ENCODE measurements at places on chromosomes 16 and 17.
A peak's percentile ranks its signal among the peaks of the same experiment; 100 is the strongest.

GRCh38 chr17:82890339-82890730, 50.5 kb upstream of the ZNF750 start:
- no peak for DNase-seq

DNA sequence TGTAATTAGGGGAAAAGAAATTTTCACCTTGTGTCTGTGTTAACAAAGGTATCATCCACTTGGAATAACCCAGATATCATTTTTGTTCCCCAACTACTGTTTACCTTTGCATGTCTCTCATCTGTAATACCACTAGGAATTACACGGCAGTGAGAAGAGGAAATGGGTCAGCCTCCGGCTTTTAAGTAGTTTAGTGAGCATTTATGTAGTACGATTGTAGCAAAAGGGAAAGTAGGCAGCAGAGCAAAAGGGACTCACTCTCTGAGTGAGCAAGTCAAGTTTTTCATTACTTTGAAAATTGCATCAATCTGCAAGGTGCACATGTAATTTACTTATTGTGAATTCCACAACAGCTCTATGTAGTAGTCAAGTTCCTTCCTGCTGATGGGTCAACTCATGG, 11.2 kb downstream of the PHF12 start:
- no peak for DNase-seq

DNA sequence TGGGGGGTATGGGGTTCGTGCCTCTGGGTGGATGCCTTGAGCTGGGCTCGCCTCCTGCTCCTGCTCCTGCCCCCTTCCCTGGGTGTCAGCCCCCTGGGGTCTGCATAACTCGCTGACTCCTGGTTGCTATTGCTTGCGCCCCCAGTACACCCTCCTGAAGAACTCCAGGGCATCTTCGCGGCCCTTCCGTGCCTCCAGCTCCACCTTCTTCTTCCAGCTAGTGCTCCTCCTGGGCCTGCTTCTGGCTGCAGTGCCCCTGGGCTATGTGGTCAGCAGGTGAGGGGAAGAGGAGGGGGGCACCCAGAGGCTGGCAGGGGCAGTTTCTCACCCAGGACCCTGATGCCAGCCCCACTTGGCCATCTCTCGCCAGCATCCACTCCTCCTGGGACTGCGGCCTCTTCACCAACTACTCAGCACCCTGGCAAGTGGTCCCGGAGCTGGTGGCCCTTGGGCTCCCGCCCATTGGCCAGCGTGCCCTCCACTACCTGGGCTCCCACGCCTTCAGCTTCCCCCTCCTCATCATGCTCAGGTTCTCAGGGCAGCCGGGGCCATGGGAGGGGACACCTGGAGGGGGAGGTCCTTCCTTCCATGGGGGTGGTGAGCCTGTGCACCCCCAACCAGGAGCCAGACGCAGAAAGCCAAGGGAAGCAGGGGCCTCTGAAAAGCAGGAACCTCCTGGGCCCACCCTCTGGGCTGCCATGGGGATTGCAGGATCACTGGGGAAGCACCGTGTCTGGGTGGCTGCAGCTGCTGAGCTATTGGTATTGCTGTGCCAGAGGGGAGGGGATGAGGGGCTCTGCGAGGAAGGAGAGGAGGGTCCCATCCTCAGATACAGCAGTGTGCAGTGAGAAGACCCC, 7.8 kb upstream of the C17orf99 start:
- DNase-seq, result no peak

- DNase-seq, result no peak
Observed at GRCh38 chr17:10116753-10117420, 81.5 kb downstream of the GAS7 start.

- no peak for DNase-seq
Observed at GRCh38 chr17:81085420-81085911, 50.5 kb downstream of the BAIAP2 start.

- DNase-seq, result no peak
Observed at GRCh38 chr17:9936095-9936494, 31.0 kb upstream of the RCVRN start.

- no peak for DNase-seq
Observed at GRCh38 chr17:17098551-17099179, 56.4 kb downstream of the MPRIP start.

GRCh38 chr16:28549301-28549899, 4.3 kb upstream of the SGF29 start:
- DNase-seq, result no peak

- no peak for DNase-seq
Observed at GRCh38 chr17:75615301-75615700, 17.9 kb upstream of the SMIM5 start.

DNA sequence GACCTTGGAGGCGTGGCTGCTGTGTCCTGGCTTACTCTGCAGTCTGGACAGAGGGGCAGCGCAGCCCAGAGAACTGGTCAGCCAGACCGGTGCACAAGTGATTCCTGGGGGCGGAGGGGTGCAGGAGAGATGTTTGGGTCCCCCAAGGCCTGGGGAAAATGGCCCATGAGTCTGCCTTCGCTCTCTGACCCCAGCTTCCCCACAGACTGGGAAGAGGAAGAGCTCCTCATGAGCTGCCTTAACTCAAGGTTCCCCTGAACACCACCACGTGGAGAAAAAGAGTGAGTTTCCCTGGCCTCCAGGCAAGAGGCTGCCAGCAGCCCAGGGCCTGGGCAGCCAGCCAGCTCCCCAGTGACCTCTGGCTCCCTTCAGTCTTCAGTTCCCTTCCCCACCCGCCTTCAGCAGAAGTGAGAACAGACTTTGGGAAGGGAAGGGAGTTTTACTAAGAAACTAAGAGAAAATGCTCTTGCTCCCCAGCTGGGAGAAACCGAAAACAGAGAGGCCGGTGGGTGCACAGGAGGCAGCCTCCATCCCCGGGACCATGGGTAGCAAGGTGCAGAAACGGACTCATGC, 2.0 kb upstream of the C17orf99 start:
- DNase-seq, result no peak

- DNase-seq, result no peak
Observed at GRCh38 chr16:56042416-56042815, 148.9 kb upstream of the GNAO1 start.

DNA sequence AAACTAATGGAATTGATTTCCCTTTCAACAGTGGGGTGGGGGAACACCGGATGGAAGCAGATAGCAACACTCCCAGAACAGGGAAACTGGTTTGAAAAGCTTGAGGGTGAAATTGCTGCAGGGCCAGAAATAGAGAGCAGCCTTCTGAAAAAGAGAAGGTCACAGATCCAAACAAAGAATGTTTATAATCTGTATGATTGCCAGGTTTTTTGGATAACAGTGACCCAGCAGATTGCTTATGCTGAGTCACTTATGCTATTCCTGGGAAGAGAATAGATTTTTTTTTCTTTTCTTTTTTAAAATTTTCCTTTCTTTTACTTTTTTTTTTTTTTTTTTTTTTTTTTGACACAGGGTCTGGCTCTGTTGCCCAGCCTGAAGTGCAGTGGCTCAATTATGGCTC, 641.3 kb downstream of the KCNJ2 start:
- DNase-seq, result no peak

DNA sequence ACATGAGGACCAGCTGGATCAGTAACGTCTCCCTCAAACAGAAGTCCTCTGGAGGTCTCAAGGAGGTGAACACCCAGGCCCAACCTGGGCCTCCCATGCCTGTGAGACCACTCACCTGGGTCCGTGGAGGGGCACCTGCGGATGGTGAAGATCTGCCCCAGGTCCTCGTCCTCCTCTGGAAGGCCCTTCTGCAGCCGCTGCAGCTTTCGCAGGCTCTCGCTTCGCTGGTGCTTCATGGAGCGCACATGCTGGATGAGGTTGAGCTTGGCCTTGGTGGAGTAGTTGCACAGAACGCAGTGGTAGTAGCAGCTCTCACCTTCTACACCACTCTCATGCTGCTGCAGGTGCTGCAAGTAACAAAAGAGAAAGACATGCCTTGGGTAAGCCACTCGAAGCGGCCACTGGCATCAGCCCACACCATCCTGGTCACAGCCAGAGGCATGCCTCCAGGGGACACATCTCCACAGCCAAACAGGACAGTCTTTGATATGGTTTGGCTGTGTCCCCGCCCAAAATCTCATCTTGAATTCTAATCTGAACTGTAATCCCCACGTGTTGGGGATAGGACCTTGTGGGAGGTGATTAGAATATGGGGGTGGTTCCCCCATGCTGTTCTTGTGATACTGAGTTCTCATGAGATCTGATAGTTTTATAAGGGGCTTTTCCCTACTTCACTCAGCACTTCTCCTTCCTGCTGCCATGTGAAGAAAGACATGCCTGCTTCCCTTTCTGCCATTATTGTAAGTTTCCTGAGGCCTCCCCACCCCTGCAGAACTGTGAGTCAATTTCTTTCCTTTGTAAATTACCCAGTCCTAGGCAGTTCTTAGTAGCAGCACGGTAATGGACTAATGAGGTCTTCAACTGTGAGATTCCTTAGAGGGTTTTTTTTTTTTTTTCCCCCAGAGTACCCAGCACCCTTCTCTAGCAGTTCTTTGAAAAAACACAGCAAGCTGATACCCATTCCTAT, 158.0 kb downstream of the ZFHX3 start:
- no peak for DNase-seq

GRCh38 chr17:8220783-8221662, 10.6 kb upstream of the AURKB start:
- peak; percentile 81 for DNase-seq

DNA sequence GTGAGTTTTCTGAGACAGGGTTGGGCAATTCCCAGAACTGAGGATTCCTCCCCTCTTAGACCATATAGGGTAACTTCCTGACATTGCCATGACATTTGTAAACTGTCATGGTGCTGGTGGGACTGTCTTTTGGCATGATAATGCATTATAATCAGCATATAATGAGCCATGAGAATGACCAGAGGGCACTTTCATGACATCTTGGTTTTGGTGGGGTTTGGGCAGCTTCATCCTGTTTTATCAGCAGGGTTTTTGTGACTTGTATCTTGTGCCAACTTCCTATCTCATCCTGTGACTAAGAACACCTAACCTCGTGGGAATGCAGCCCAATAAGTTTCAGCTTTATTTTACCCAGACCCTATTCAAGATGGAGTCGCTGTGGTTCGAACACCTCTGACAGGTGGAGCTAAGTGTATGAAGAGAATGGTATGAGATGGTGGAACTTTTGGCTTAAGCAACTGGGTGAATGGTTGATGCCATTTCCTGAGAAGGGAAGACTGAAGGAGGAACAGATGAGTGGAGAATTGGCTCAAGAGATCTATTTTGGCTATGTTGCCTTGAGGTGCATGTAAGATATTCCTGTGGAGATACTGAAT, 217.3 kb downstream of the RAB11FIP4 start:
- no peak for DNase-seq

GRCh38 chr17:10114931-10115535, 83.4 kb downstream of the GAS7 start:
- DNase-seq, result peak; percentile 79

- DNase-seq, result no peak
Observed at GRCh38 chr17:77208217-77208808, 67.5 kb downstream of the SEC14L1 start.

DNA sequence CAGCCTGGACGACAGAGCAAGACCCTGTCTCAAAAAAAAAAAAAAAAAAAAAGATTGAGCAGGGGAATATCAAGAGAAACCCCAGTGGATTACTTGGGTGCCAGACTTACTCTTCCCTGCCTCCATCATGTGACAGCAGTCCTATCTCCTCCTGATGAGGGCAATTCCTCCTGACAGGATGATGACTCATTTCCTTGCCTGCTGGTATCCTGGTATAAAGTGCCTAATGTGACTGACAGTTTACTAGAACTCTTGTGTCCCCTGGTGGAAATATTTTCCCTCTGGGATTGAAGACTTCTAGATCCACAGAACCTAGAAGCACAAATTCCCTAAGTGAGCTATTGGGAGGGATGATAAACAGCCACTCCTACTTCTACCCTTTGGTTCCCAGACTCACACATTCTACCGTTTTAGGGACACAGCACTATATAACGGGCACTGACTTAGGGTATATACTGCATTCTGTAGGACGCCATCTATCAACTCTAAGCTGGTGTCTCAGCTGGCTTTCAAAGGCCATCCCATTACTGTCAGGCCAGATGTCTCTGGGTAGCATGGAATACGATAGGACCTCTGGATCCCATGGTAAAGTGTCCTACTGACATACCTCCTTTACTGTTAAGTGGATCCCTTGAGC, 114.6 kb upstream of the MED13 start:
- DNase-seq, result peak; percentile 10

DNA sequence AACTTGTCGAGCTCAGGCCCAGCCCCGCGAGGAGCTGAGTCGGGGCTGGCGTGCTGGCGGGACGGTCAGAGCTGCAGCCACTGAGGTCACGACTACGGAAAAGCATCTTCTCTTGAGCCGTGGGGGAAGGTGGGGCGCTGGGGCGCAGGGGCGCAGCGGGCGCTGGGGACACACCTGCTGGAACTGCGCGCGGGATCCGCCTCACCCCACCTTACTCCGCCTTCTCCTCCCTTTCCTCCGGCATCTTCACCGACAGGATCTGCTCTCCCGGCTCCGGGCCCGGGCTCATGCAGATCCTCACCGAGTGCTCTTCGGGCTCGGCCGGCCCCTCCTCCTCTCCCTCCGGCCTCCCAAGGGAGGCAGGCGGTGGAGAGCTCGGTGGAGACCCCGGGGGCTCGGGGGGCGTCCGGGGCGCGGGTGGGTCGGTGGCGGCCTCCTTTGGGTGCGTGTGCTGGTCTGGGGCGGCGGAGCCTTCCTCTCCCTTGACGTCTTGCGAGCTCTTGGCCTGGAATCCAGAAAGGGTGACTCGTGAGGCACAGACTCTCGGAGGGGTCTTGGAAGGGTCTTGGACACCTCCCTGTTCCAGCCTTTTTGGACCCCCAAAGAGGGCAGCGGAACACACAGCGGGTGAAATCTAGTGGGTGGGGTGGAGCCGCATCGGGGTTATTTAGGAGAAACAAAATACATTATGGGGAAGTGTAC, 81.8 kb upstream of the KIFC3 start:
- DNase-seq, result no peak

DNA sequence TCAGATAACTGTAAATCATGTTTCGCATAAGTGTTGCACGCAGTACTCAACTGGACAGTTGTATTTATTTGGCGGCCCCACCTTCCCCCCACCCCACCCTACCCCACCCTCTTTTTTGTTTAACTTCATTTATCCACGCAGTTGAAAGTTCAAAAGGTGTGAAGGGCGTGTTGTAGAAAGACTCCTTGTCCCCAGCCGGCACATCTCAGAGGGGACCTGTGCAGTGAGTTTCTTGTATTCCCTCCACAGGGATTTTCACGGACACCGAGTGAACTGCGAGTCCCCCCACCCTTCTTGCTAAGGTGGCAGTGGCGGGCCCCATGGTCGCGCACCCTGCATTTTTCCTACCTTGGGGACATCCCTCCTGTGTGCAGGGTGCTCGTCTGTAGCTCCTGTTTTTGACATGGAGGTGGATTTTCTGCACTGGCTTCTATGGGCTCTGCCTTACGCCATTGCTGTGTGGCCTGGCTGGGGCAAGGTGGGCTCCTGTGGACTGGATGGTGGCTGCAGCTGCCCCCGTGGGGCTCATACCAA, 36.2 kb downstream of the ADCY7 start:
- DNase-seq, result no peak

DNA sequence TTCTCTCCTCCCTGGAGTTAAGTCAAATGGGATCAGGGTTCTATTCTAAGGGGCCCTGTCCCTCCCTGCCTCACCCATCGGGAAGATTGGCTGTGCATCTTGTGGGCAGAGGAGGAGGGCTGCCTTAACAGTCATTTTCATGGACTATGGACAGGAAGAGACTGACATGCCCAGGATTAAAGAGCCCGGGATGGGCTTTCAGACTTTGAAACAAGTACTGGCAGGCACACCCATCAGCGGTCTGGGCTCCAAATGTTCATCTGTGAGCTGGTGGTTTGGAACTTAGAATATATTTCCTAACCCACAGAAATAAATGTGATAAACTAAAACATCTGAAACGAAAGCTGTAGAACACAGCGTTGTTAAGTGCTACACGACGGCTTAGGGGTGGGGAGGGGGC, 6.5 kb downstream of the SLC6A4 start:
- no peak for DNase-seq
